ENCODE measurements at places on chromosomes 7 and 10. TPM values are rescaled to one million over a fixed set of nuclear protein-coding genes. Genes with fewer than 3 reads are reported as not detected.

The PITX3 gene
- 0.69 TPM for total RNA-seq

The TRIL gene
- 33.9 TPM for total RNA-seq

The CRHR2 gene
- 1.6 TPM for total RNA-seq

The GSAP gene
- total RNA-seq, result 9.9 TPM

The PRRT4 gene
- 7.2 TPM for total RNA-seq

The COL26A1 gene
- total RNA-seq, result 31.6 TPM

The TCERG1L gene
- 9.0 TPM for total RNA-seq

The CYP2C8 gene
- total RNA-seq, result 4.2 TPM

The VWC2 gene
- 13.8 TPM for total RNA-seq

The FLNC gene
- 20.1 TPM for total RNA-seq

The CHN2 gene
- total RNA-seq, result 43.6 TPM

Measured in diencephalon (tissue), 1 donor.